Fibroblast of skin of scalp (primary cell): ENCODE measurements at places on chromosomes 3 and 15.
A peak's percentile ranks its signal among the peaks of the same experiment; 100 is the strongest.

GRCh38 chr3:78823859-78824258 lies 943.9 kb downstream of the ROBO1 start:
- no peak for DNase-seq

DNA sequence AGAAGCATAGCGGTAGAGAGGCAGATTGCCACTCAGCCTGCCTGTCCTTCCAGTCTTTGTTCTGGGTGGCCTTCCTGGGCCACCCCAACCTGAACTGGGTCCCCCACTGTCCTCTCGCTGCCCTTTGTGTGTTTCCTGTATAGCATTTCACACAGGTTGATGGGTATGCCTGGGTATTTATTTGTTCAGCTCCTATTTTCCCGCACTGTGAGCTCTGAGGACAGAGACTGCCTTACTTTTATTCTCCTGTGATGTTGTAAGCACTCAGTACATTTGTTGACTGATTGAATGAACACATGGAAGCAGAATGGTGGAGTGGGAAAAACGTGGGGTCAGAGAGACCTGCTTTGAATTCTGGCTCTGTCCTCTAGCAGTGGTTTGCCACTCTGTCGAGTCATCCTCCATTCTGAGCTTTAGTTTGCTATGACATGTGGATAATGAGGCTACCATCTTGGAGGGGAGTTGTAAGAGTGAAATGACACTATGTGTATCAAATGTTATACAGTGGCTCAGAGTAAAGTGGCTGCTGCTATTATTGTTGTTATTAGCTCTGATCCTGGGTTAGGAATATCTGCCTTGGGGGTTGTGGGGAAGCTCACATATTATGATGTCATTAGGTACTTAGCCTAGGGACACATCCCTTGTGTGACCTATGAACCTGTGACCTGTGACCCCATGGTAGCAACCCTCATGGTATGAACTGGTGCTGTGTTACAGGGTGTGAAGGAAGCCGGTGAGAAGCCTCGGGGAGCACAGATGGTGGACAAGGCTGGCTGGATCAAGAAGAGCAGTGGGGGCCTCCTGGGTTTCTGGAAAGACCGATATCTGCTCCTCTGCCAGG lies 6.4 kb downstream of the PLEKHO2 start:
- DNase-seq: no peak

DNA sequence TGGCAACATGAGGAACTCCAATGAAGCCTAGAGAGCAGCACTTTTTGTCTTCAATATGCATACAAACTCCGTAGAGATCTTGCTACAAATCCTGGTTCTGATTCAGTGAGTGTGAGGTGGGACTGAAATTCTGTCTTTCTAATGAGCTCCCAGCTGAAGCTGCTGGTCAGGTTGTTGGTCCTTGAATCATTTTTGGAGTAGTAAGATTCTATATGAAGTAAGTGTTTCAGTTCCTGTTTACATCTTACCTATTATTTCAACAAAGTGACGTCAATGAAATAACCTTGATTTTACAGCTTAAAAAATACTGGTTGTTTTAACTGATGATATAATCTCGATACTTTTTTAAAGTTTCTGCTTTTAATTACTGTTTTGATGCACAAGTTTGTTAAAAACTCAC lies 33.9 kb downstream of the SHQ1 start:
- DNase-seq: no peak

GRCh38 chr3:111581403-111582119 lies 13.6 kb downstream of the ZBED2 start:
- no peak for DNase-seq

- no peak for DNase-seq
Measured at GRCh38 chr3:25566358-25566920, 98.3 kb downstream of the TOP2B start.

DNA sequence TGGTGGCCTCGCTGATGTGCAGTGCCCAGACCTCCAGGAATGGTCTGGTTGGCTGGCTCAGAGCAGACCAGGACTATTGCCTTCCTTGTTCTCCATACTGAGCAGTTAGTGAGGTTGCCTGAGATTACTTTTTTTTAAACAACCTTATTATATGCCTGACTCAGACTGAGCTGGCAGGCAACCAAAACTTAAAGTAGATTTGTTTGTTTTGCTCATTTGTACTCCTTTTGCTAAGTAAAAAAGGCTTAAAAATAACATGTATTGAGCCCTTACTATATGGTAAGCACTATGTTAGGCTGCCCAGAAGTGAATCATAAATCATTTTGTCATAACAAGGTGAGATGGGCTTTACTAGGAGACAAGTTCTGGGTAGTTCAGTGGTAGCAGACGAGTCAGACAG lies 92.4 kb downstream of the GHSR start:
- DNase-seq: peak; percentile 91

GRCh38 chr3:72957297-72957696 lies 39.3 kb upstream of the PPP4R2 start:
- DNase-seq: no peak

DNA sequence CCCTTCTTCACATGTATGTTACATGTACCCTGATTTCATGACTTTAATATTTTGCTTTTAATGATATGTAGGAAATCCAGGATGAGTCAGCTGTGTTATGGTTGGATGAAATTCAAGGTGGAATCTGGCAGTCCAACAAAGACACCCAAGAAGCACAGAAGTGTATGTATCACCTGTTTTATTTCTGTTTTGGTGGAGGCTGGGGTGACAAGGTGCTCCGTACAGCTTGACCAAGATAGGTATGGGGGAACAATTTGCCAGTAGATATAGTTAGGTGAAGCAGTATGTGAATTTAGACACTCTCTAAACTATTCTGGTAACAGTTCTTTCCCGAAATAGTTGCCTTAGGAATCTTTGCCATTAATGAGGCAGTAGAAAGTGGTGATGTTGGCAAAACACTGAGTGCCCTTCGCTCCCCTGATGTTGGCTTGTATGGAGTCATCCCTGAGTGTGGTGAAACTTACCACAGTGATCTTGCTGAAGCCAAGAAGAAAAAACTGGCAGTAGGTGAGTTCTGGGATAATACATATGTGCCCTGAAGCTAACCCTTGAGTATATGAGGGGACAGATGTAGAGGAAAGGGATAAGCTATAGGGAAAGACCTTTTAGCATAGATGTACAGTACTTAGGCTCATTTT lies 63.7 kb upstream of the CRTC3 start:
- peak; percentile 25 for DNase-seq

GRCh38 chr15:41510728-41511127 lies 2.9 kb downstream of the LTK start:
- no peak for DNase-seq

DNA sequence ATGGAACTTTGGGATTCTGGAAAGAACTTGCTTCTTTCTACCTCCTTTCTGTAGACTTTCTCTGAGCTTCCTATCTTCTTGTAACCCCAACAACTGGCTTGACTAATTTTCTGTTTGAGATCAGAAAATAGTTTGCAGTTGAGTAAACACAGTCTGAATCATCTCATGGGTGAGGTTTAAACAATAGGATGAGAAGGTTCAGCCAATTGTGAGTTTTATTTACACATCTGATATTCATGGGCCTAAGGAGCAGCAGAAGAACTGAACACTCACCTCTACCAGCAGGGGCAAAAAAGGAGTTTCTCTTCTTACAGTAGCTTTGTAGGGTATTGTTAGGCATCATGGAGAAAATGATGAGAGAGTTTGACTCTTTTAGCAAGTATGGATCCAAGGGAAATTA lies 54.2 kb downstream of the DTWD1 start:
- DNase-seq: peak; percentile 59

- DNase-seq: no peak
Measured at GRCh38 chr3:172287937-172288477, 160.2 kb downstream of the GHSR start.

- DNase-seq: no peak
Measured at GRCh38 chr3:170360916-170361315, 3.4 kb downstream of the SKIL start.

DNA sequence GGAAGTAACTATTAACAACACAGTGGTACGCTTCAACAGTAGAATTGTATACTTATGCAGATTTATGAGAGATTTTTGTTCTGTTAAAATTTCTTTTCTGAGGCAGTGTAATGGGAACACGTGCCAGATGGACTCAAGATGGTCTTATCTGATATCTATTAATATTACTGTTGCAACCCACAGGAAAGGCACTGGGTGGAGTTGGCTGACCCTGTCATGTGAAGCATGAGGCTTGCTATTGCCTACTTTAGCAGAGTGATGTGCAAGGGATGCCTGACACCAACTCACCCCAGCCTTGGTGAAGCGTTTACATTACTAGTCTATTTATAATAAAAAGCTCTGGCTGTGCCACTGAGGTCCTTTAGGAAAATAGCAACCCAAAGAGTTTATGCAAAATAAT lies 19.8 kb upstream of the ARNT2 start:
- no peak for DNase-seq

DNA sequence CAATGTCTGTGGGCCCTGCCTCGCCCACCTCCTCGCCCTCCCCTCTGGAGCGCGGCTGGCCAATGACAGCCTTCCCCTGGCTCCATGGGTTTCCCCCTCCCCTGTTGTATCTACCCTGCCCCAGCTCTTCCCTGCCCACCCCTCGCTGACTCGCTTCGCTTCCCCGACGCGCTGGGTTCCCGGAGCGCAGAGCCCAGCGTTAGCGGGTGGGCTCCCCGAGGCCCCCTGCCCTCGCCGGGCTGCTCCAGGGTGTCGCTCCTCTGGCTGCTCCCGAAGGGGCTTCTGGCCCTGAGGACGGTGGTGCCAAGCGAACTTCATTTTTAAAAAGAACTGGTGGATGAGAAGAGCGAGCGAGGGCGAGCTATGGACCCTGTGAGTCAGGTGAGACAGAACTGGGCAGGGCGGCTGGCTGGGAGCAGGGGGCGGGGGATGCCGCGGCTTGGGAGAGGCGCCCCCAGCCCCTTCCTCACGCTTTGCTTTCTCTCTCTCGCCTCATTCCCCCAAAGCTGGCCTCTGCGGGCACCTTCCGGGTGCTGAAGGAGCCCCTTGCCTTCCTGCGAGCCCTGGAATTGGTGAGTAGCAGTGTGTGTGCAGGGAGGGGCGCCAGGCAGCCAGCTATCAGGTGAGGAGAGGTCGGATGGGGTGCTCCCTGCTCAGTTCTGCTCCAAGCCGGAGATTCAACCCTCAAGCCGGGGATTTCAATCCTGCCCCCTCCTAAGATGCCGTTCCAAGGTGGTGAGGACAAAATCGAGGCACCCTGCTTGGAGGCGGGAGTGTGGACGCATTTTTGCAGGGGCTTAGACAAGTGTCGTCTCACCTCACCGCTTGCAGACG lies at the start of gene SYNPR:
Gene SYNPR, plus strand, starts transcription at position 138 of the 834 bp plus-strand sequence.
- no peak for DNase-seq

DNA sequence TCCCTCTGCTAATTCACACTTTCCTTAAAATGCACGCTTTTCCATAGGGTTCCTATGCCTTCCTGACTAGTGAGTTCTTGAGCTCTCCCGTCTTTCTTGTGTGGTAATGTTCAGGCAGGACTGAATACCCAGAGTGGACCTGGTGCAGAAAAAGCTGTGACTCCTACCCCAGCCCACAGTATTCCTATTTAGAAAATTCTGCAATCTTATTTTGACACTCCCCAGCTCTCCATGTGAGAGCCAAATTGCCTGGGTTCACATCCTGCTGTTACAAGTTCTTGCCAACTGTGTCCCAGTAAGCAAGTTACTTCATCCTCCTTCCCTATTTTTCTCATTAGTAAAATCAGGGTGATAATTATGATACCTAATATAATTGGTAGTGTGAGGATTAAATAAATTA lies 290.8 kb upstream of the SLCO3A1 start:
- no peak for DNase-seq
